ENCODE measurements at places on chromosomes 11 and 22.

GRCh38 chr11:115505175-115505574 lies 960 bp upstream of the CADM1 start:
- no peak for DNase-seq

DNA sequence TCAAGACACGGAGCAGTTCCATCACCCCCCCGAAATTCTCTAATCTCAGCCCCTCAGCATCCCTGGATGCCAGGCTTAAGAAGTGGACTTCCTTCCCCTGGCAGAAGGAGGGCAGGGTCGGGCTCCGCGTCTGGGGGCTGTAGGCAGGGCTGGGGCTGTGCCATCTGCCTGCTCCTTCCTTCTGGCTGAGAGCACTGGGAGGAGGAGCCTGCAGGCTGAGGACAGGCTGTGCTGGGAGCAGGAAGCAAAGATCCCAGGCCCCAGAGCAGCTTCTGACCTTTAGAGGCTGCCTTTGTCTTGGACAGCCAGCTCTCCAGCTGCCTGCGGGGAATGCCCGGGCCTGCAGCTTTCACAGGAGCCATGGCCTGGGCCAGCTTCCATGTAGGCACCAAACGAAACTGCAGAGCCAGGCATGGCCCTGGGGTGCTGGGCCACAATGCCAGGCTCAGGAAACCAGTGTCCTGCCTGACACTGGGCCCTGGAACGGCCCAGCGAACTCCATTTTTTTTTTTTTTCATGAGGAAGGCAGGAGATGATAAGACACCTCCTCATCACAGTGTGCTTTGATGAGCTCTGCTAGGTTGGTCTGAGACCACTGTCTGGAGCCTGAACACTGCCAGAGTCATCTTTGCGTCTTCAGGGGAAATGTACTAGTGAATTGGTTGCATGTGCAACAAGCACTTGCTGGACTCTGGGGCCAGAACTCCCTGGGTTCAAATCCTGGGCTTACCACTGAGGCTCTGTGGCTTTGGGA lies 67.9 kb downstream of the MCM5 start:
- no peak for DNase-seq

DNA sequence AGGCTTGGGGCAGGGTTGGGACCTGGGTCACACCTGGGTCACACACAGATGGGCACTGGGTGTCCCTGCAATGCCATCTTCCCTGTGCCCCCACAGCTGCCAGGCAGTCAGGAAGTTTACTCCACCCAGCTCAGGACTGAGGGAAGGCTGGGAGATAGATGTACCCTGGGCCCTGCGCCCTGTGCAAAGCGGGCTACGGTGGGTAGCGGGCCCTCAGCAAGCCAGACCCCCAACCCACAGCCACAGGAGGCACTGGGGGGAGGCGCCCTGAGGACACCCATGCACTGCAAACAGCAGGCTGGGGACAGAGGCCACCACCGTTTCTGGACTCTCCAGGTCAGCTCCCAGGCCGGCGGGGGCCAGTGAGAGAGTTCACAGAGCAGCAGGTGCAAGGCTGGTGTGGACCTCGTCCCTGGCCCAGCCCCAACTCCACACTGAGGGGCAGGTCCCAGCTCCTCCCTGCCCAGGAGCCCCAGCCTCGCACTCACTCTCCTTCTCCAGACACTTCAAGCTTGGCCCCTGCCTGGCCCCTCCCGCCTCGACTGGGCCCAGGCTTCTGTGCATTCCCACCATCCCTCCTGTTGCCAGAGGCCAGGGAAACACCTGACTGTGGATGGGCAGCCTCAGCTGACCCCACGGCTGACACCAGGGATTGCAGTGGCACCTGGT lies 4.9 kb downstream of the DUSP8 start:
- no peak for DNase-seq

DNA sequence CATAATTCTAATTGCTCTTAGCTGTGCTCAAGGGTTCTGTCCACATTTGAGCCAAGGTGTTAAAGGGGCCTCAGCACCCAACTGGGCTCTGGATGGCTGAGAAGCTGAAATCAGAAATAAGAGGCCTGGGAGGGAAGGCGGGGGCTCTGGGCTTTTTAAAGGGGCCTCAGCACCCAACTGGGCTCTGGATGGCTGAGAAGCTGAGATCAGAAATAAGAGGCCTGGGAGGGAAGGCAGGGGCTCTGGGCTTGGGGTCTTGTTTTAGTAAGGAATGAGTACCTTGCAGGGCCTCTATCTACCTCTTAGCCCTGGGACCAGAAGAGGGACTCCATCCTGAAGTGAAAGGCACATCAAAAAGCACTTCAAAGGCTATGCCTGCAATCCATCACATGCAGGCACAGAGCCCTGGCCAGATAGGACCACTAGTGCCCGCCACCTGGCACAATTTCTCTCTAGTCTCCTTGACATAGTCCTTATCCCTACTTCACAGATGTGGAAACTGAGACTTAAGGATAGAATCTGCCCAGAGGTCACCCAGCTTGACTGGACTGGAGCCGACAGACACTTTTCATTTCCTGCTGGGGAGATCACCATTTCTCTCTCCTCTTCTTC lies 35.6 kb downstream of the DKK3 start:
- DNase-seq, result no peak

GRCh38 chr22:46239261-46240048 lies 10.6 kb downstream of the CDPF1 start:
- no peak for DNase-seq

GRCh38 chr11:12362857-12363256 lies 14.5 kb upstream of the PARVA start:
- DNase-seq, result no peak

DNA sequence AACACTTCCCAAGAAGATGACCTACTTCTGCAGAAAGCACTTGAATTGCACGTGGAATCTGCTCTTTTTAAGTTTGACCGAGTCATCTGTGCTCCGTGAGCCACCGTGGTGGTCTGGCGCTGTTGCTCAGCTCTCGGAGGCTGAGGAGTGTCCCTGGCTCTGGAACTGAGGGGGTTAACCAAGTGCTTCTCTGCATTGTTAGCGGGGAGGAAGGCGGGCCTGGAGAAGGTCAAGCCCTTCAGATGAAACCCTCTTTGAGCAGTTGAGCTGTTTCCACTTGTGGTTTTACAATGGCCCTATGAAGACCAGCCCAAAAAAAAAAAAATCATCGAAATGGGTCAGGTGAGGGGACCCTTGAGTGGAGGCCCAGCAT lies 286.4 kb downstream of the NTM start:
- no peak for DNase-seq

Measured in activated T-helper 1 cell treated with anti-CD3 and anti-CD28 coated beads, Interleukin-2, amount 50 U/mL, for 16 hours (primary cell).